ENCODE measurements at places on chromosomes 16 and 17.
A peak's percentile ranks its signal among the peaks of the same experiment; 100 is the strongest.

- DNase-seq: no peak
Observed at GRCh38 chr17:33082529-33083173, 91.0 kb downstream of the SPACA3 start.

DNA sequence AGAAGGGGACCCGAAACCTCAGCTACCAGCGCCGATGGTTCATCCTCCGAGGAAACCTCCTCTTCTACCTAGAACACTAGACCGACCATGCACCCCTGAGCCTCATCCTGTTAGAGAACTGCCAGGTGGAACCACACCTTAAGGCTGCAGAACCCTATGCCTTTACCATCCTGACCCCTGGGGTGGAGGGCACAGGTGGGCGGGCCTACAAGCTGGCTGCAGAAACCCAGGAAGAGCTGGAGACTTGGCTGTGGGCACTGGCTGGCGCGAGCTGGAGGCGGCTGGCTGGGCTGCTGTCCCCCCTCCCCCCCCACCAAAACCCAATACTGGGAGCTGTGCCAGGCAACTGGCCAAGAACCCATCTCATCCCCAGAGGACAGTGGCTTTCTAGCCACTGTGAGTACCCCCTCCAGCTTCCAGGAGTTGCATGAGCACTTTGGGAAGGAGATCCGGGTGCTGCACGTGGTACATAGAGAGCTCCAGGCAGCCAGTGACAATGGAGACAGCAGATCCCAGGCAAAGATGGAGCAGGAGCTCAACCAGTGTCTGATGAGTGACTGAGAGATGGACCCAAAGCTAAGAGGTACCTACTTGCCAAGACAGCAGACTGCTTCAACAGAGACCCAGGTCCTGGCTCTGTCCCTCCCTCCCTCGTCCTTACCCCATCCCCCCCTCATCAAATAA, 1.4 kb upstream of the CD2BP2 start:
- no peak for DNase-seq

GRCh38 chr16:83110269-83110668, 483.5 kb downstream of the CDH13 start:
- DNase-seq: no peak

- peak; percentile 15 for DNase-seq
Observed at GRCh38 chr16:23072769-23073549, 76.3 kb downstream of the USP31 start.

- no peak for DNase-seq
Observed at GRCh38 chr16:81410643-81411293, 33.8 kb upstream of the CMIP start.

- DNase-seq: no peak
Observed at GRCh38 chr17:77755410-77755963, 203.0 kb upstream of the TNRC6C start.

- DNase-seq: no peak
Observed at GRCh38 chr16:18050777-18051176, 285.8 kb downstream of the NPIPA8 start.

DNA sequence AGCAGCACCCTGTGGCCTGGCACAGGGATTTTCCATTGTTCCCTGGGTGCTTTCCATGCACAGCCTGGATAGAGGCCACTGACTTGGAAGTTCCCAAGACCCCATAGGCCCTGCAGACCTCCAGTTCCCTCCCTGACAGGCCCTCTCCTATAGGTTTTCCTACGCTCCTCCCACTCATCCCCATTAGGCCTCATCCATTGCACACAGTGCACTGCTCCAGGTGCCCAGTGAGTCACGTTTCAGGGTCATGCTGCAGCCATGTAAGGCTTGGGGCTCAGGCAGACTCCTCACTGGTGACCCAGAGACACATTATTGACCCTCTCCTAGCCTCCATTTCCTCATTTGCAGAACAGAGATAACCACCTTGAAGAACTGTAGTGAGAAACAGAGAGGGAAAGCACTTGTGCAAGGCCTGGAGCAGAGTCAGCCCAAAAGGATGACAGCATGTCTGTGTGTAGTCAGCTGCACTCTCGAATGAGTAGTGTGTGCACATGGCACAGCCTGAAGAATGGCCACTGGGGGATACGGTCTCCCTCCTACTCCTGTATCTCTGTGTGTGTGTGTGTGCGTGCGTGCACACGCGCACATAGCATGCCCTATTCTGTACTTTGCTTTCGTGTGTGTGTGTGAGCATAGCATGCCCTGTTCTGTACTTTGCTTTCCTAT, 26.8 kb downstream of the DRC3 start:
- DNase-seq: no peak

GRCh38 chr17:45155483-45155882, 6.2 kb upstream of the HEXIM2 start:
- no peak for DNase-seq
